Breast epithelium (tissue), 4 donors: ENCODE measurements at places on chromosomes 6 and 20. TPM values are rescaled to one million over a fixed set of nuclear protein-coding genes. Genes with fewer than 3 reads are reported as not detected.

The TOMM6 gene
- total RNA-seq: 117 TPM

The HLA-DOB gene
- total RNA-seq: not detected

The PHACTR1 gene
- total RNA-seq: 4.1 TPM

The APOBEC2 gene
- not detected for total RNA-seq

The DDO gene
- total RNA-seq: 4.7 TPM

The IPCEF1 gene
- 5.6 TPM for total RNA-seq

The SLC4A11 gene
- 0.48 TPM for total RNA-seq

The GINM1 gene
- total RNA-seq: 54.7 TPM

DNA sequence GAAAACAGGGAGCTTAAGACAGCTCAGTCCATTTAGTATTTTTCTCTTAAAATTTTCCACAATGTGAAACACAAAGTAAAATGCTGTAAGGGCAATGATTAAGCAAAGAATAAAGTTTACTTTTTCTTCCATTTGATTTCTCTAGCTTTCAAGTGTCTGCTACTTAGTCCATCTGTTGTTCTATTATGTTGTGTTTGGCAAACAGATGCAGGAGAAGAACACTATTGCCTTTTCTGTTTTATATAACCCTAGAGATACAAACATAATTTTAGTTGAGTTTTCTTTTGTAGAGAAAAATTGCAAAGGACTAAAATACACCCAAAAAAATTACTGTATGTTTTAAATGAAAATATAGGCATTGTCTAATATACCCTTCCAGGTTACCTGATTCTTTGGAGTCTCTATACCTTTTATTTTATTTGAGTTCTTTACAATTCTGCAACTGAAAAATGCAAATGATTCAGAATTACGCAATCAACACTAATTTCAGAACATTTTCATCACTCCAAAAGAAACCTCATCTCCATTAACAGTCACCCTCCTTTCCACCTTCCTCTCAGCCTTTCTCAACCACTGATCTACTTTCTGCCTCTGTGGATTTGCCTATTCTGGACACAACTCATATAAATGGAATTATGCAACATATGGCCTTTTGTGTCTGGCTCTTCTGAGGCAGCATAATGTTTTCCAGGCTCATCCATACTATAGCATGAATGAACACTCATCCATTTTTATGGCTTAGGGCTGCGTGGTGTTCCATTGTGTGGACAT lies 96.9 kb downstream of the MKKS start:
- no peak for DNase-seq
- H3K27ac ChIP-seq: no peak overlapping the region
- H3K4me3 ChIP-seq: no peak overlapping the region
- H3K27me3 ChIP-seq: no peaks in the 10 kb centered on the region
- H3K36me3 ChIP-seq: no peaks in the 10 kb centered on the region
- no peaks in the 10 kb centered on the region for H3K4me1 ChIP-seq

DNA sequence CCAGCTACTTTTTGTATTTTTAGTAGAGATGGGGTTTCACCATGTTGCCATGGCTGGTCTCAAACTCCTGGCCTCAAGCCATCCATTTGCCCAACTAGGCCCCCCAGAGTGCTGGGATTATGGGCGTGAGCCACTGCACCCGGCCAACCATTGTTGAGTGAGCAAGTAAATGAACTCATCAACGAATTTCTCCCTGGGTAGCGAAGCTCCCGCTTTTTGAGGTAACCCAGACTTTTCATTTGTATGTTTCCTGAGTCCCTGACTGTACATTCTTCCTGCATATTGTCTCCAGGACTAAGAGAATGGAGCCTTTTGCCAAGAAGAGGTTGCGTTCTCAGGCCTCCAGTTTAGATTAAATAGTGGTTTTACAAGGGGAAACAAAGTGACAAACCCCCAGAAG lies 36.4 kb downstream of the RIPOR3 start:
- peak overlapping the region; percentile 76 for H3K27ac ChIP-seq
- no peaks in the 10 kb centered on the region for H3K4me1 ChIP-seq
- no peaks in the 10 kb centered on the region for H3K36me3 ChIP-seq
- H3K4me3 ChIP-seq: peak overlapping the region; percentile 0
- no peak for DNase-seq
- no peaks in the 10 kb centered on the region for H3K27me3 ChIP-seq

- H3K36me3 ChIP-seq: no peaks in the 10 kb centered on the region
- DNase-seq: no peak
- no peak overlapping the region for H3K27ac ChIP-seq
- no peaks in the 10 kb centered on the region for H3K27me3 ChIP-seq
- no peak overlapping the region for H3K4me3 ChIP-seq
- no peaks in the 10 kb centered on the region for H3K4me1 ChIP-seq
Measured at GRCh38 chr20:4560667-4561066, 161.0 kb upstream of the PRND start.

DNA sequence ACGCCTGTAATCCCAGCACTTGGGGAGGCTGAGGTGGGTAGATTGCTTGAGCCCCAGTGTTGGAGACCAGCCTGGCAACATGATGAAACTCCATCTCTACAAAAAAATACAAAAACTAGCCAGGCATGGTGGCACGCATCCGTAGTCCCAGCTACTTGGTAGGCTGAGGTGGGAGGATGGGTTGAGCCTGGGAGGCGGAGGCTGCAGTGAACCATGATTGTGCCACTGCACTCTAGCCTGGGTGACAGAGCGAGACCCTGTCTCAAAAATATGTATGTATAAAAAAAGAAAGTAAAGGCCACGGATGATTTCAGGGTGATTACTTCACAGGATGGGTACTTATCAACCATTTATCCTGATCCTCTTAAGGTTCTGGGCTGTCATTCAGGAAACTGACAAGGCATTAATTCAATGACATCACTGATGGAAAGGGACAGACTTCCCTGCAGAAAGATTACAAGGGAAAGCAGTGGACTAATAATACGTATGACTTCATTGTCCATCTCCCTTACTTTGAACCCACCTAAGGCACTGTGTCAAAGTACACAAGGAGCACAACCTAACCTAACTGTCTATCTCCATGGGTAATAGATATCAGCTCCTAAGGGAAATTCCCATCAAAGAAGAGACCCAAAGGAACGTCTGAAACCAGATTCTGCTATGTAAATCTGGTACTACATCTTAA lies 61.2 kb downstream of the ZMYND8 start:
- no peaks in the 10 kb centered on the region for H3K27me3 ChIP-seq
- H3K36me3 ChIP-seq: peaks cover 15% of the 10 kb centered on the region
- H3K4me3 ChIP-seq: no peak overlapping the region
- no peak for DNase-seq
- H3K4me1 ChIP-seq: no peaks in the 10 kb centered on the region
- H3K27ac ChIP-seq: peak overlapping the region; percentile 86

GRCh38 chr6:124432620-124433019 lies 529.6 kb upstream of the RNF217 start:
- no peaks in the 10 kb centered on the region for H3K4me1 ChIP-seq
- no peaks in the 10 kb centered on the region for H3K36me3 ChIP-seq
- no peak overlapping the region for H3K4me3 ChIP-seq

- H3K4me1 ChIP-seq: no peaks in the 10 kb centered on the region
- DNase-seq: no peak
- H3K36me3 ChIP-seq: no peaks in the 10 kb centered on the region
- no peaks in the 10 kb centered on the region for H3K27me3 ChIP-seq
- no peak overlapping the region for H3K4me3 ChIP-seq
Measured at GRCh38 chr6:119476554-119476953, 127.0 kb upstream of the MAN1A1 start.

DNA sequence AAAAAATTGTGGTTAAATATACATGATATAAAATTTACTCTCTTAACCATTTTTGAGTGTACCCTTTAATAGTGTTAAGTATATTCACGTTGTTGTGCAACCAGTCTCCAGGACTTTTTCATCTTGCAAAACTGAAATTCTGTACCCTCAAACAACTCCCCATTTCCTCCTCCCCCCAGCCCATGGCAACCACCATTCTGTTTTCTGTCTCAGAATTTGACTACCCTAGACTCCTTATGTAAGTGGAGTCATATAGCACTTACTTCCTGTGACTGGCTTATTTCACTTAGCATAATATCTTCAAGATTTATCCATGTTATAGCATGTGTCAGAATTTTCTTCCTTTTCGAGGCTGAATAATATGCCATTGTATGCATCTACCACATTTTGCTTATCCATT lies 5.1 kb downstream of the VPS16 start:
- H3K4me1 ChIP-seq: no peaks in the 10 kb centered on the region
- no peaks in the 10 kb centered on the region for H3K36me3 ChIP-seq
- H3K27ac ChIP-seq: no peak overlapping the region
- no peaks in the 10 kb centered on the region for H3K27me3 ChIP-seq

DNA sequence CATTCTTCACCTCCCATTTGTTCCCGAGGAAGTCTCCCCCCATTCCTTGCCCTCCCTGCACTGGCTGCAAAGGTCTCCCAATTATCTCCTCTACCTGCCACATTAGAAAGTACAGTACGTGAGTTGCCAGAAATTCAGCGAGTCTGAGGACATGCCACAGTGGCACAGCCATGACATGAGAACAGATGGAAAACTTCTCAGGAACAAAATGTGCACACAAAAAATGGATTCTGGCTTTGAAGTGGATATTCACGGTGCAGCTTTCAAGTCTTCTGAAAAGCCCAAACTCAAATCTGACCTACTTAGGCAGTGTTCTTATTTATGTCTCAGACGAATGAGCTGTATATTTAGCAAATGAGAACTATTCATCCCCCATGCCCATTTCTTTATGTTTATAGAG lies 269.1 kb upstream of the ARID1B start:
- no peak for DNase-seq
- H3K4me1 ChIP-seq: no peaks in the 10 kb centered on the region
- H3K27me3 ChIP-seq: no peaks in the 10 kb centered on the region
- no peak overlapping the region for H3K27ac ChIP-seq
- no peak overlapping the region for H3K4me3 ChIP-seq

GRCh38 chr20:51335329-51335841 lies 207.1 kb downstream of the NFATC2 start:
- no peak for DNase-seq
- no peaks in the 10 kb centered on the region for H3K4me1 ChIP-seq
- H3K27me3 ChIP-seq: no peaks in the 10 kb centered on the region
- H3K36me3 ChIP-seq: no peaks in the 10 kb centered on the region

- H3K4me1 ChIP-seq: no peaks in the 10 kb centered on the region
- peak; percentile 25 for DNase-seq
- H3K4me3 ChIP-seq: peak overlapping the region; percentile 49
Measured at GRCh38 chr20:38804682-38805501, 605 bp upstream of the PPP1R16B start.

- H3K27me3 ChIP-seq: no peaks in the 10 kb centered on the region
- H3K4me3 ChIP-seq: peak overlapping the region; percentile 94
- no peaks in the 10 kb centered on the region for H3K36me3 ChIP-seq
- H3K4me1 ChIP-seq: peaks cover 8% of the 10 kb centered on the region
- H3K27ac ChIP-seq: peak overlapping the region; percentile 98
- no peak for DNase-seq
Measured at GRCh38 chr6:109008537-109009235, 86.0 kb downstream of the SESN1 start.

- no peaks in the 10 kb centered on the region for H3K36me3 ChIP-seq
- no peaks in the 10 kb centered on the region for H3K27me3 ChIP-seq
- H3K4me3 ChIP-seq: no peak overlapping the region
Measured at GRCh38 chr6:170129691-170130171, 161.1 kb downstream of the DLL1 start.

GRCh38 chr6:7794509-7794908 lies 68.6 kb downstream of the BMP6 start:
- H3K27ac ChIP-seq: no peak overlapping the region
- H3K4me1 ChIP-seq: no peaks in the 10 kb centered on the region
- DNase-seq: no peak
- H3K36me3 ChIP-seq: no peaks in the 10 kb centered on the region

DNA sequence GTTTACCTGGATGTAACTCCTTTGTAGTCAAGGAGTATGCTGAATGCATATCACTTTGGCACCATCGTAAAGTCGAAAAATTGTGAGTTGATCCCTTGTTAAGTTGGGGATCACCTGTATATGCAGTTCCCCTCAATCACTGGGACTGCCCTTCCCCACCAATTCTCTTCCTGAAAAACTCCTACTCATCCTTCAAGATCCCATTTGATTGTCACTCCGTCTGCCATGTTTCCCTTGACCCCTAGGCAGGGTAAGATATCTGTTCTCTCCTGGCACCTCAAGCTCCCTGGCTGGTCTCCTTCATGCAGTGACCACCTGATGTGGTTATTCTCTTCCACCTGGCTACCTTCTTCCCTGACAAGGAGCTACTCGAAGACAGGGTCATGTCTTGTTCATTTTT lies 10.0 kb upstream of the NOL4L start:
- no peak overlapping the region for H3K4me3 ChIP-seq
- no peak overlapping the region for H3K27ac ChIP-seq
- H3K27me3 ChIP-seq: no peaks in the 10 kb centered on the region
- no peaks in the 10 kb centered on the region for H3K36me3 ChIP-seq
- no peak for DNase-seq
- no peaks in the 10 kb centered on the region for H3K4me1 ChIP-seq

- H3K27ac ChIP-seq: peak overlapping the region; percentile 62
- H3K27me3 ChIP-seq: no peaks in the 10 kb centered on the region
- no peaks in the 10 kb centered on the region for H3K36me3 ChIP-seq
- no peaks in the 10 kb centered on the region for H3K4me1 ChIP-seq
- H3K4me3 ChIP-seq: no peak overlapping the region
Measured at GRCh38 chr6:7219310-7219709, 93.7 kb downstream of the SSR1 start.

- no peak for DNase-seq
- H3K27ac ChIP-seq: no peak overlapping the region
- H3K4me3 ChIP-seq: no peak overlapping the region
- H3K4me1 ChIP-seq: no peaks in the 10 kb centered on the region
Measured at GRCh38 chr6:107284805-107285204, 169.5 kb upstream of the BEND3 start.

GRCh38 chr20:34343458-34344211 lies 19.4 kb upstream of the ITCH start:
- no peak for DNase-seq
- H3K27me3 ChIP-seq: no peaks in the 10 kb centered on the region
- H3K4me3 ChIP-seq: no peak overlapping the region
- no peaks in the 10 kb centered on the region for H3K4me1 ChIP-seq

DNA sequence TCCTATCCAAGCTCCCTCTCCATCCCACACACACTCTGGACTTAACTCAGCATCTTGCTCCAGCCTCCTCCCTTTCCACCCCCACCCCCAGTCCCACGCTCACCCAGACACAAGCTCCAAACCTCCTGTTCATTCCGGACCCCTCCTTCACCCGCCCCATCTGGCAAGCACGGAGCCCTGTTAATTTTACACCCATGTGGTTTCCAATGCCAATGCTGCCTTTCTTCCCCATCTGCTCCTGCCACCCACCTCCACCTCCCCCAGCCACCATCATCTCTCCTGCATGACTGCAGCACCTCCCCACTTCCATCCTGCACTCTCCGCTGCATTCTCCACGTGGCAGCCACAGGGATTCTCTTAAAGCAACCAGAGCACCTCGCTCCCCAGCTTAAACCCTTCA lies 9.9 kb upstream of the CDK5RAP1 start:
- no peaks in the 10 kb centered on the region for H3K27me3 ChIP-seq
- H3K27ac ChIP-seq: no peak overlapping the region
- no peaks in the 10 kb centered on the region for H3K4me1 ChIP-seq
- H3K4me3 ChIP-seq: no peak overlapping the region

DNA sequence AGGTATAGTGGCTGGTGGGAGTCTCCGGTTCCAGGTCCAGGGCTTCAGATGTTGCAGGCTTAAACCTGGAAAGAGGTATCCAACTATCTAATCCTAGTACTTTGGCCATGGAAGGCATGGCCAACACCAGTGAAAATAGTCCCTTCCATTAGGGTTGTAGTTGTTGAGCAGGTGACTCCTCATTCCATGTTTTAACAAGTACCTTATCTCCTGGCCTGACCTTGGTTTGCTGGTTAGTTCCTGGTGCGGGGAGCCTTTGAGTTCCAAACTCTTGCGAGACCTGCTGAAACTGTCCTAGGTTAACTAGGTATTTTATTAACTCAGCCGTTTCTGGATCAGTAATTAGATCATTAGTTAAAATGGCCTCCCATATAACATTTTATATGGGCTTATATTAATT lies 165.1 kb upstream of the PROKR2 start:
- no peak overlapping the region for H3K27ac ChIP-seq
- no peak overlapping the region for H3K4me3 ChIP-seq
- H3K36me3 ChIP-seq: no peaks in the 10 kb centered on the region
- H3K4me1 ChIP-seq: no peaks in the 10 kb centered on the region
- no peak for DNase-seq
